ENCODE measurements at places on chromosomes 2 and 18.

DNA sequence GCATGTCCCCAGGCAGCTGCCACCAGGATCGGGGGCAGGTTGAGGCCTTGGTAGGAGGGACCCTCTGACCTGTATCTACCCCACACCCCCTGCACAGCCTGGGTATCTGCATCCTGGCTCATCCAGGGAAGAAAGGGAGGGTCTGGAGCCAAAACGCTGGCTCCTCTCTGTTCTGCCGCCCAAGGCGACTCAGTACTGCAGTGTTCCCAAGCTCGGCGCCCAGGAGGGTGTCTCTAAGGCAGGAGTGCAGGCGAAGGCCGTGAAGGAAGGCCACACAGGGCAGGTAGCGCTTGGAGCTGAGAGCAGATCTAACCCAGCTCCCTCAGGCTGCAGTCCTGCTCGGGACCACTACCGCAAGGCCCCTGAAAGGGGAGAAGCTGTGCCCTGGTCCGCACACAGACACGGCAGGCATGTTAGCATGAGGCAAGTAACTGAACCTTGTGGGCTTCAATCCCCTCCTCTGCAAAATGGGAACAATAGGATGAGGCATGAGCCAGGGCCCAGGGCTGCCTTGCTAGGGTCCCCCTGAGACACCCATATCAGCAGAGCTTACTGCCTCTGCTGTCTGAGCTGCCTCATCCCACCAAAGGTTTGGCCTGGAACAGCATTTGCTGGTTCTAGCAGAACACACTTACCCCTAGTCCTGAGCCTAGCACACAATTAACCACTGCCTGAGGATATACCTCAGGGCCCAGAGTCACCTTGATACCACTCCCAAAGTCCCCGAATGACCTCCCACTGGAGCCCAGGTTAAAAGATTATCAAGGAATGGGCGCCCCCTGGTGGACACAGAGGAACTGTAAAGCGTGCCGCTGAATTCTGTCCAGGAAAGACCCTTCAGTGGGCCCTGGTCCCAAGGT lies 6.5 kb downstream of the PTMA start:
- DNase-seq, result peak; percentile 69

GRCh38 chr2:150047620-150048222 lies 439.7 kb downstream of the RND3 start:
- DNase-seq, result no peak

DNA sequence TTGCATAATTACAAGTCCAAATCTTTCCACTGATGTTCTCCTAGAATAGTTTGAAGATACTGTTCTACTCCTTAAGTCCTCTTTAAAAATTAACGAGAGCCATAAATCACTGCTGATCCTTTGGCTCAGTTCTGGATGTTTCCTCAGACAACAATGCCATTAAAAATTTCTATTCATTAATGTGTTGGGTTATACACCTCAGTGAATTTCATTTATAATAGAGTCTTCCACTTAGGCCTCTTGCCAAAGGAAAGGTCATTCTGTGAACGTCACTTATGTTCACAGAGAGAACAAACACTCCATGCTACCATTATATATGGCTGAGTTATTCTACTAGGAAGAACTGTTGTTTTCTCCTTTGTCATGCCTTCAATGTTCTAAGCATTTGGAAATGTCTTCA lies 1472.3 kb upstream of the CELF4 start:
- no peak for DNase-seq

DNA sequence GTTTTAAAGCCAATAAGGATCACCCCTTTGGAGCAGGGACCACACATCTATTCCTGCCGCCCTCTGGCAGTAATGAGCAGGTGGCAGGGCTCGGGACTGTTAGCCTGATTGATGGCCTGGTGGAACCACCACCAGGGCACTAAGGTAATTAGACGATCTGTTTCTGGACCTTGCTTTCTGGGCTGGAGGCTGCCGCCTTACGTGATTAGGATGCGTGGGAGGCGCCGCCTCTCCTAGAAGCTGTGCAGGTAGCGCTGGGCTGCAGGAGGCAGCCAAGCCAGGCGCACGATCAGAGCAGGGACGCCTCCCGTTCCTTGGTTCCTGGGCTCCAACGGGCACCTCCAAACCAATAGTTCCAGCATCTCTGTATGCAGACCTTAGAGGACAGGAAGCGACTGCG lies 242.6 kb upstream of the RAB12 start:
- DNase-seq, result no peak

DNA sequence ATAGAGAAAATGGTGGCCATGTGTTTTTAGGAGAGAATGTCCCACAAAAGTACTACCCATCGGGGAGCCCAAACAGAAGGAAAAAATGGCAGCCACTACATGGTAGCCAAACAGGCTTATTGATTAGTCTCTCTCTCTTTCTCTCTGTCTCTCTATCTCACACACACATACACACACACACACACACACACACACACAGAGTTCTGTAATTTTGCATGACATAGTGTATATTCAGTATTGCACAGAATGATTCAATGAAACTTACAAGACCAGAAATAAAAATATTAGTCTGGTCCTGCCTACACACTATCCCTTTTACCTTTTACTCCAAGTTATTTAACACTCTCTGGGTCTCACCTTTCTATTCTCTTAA lies 124.8 kb upstream of the SLC39A10 start:
- DNase-seq, result no peak

DNA sequence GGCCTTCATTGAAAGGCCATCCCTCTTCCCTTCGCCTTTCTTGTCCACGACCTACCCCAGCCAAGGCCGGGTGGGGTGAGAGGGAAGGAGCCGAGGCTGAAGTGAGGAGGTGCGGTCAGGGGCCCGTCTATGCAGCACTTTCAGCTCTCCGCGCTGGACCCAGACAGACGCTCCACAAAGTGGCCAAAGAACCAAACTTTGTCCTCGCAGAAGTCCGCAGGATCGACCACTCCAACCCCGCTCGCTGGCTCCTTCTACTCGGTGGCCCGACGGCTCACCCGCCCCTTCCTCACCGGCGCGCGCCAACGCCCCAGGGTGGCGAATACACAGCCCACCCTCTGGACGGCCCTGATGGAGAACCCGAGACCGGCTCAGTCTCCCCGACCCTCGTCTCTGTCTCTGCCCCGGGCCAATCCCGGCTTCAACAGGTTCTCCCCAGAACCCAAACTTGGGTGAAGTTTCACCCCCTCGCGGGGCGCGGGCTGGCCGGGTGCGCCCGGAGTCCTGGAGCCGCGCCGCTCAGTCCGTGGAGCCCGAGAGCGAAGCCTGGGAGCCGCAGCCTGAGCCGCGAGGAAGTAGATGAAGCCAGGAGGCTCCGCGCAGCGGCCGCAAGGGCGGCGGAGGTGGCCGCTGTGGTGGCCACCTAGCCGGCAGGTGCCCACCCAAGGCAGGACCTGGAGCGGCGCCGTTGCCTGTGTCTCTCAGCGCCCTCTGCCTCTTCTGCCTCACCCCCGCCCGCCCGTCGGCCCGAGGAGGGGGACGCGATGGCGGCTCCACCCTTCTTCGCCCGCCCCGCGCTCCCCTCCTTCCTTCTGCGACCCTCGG lies 26.7 kb upstream of the ALPP start:
- no peak for DNase-seq

DNA sequence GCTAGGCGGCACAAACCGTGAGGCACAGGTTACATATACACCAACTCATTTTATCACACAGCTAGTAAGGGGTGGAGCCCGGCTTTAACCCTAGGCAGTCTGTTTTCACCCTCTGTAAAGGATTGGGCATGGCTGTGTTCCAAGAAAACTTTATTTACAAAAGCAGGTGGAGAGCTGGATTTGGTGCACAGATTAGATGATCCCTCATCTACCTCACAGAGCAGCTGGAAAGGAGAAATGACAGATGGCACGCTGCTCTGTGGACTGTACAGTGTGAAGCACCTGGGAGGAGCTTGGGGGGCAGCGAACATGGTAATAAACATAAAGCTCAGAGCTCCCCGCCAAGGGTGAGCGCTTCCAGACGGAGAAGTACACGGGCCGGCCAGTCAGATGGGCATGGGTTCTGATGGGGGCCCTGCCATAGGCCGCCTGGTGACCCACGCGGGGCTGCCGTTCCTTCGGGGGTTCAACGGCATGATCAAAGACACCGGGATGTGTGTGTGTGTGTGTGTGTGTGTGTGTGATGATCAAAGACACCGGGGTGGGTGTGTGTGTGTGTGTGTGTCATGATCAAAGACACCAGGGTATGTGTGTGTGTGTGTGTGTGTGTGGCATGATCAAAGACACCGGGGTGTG lies 862 bp upstream of the TMEM177 start:
- DNase-seq, result peak; percentile 46

- DNase-seq, result no peak
Observed at GRCh38 chr2:232058063-232058877, 96.8 kb downstream of the DIS3L2 start.

- no peak for DNase-seq
Observed at GRCh38 chr2:123840016-123840415, 185.1 kb upstream of the CNTNAP5 start.

DNA sequence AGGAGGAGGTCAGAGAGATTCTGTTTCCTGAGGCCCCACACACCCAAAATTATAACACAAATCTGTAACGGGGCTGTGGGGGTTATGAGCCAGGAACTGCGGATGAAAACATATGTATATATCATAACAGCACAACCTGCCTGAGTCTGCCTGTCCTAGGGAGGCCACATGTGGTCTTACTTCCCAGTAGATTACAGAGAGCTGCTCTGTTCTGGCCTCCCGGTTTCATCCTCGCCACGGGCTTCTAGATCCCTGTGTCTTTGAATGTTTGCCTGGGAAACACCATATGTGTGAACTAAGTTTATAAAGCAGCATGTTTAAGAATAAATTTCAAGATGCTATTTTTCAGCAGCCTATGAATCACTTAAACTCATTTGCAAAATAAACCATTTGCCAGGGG lies 124.0 kb downstream of the TMEM200C start:
- DNase-seq, result no peak

GRCh38 chr2:237708961-237709360 lies 81.6 kb downstream of the LRRFIP1 start:
- no peak for DNase-seq

- no peak for DNase-seq
Observed at GRCh38 chr18:78736015-78736690, 243.5 kb upstream of the SALL3 start.

DNA sequence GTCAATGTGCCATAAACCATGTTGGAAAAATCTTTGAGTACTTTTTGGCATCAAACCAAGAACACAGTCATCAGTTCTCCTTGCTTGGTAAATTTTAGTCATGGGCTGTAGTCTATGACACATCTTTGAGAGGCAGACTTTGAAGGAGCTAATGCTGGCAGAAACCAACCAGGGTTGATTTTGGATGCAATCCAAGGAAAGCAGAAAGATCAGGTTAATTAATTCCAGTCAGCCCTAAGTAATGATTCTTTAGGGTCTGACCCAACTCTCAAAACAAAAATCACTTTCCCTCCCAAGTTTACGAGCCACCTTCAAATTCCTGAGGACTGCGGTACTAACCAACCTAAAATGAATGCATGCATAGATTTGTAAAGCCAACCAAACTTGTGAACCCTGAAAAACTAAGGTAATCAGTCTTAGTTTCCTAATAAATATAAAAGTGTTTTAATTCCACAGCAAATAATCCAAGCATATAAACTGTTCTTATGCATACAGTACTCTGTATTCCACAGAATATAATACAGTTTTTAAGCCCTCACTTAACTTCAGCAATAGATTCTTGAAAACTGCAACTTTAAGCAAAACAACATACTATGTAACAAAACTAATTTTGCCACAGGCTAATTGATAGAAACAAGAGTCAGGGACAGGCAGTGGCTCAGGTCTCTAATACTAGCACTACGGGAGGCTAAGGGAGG lies 22.0 kb downstream of the AP1S3 start:
- DNase-seq, result peak; percentile 69

- no peak for DNase-seq
Observed at GRCh38 chr2:241863536-241863954, 4.9 kb upstream of the PDCD1 start.

DNA sequence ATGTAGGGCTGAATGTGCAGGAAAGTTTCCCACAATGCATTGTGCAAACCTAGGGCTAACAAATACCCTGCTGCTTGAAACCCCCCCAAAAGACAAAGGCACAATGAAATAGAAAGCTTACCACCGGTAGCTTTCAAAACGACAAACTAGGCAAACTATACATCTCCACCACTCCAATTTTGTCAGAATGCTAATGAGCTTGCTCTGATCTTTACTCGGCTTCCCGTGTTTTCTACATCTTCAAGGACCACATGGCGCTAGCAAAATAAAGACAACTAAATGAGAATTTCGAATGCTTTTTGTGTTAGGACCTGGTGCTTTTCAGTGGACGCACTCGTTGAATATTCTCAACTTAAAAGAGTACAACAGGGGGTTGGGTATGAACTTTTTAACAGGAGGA lies 37.2 kb upstream of the OTX1 start:
- no peak for DNase-seq

- no peak for DNase-seq
Observed at GRCh38 chr18:35348001-35348400, 3.8 kb upstream of the ZNF24 start.

DNA sequence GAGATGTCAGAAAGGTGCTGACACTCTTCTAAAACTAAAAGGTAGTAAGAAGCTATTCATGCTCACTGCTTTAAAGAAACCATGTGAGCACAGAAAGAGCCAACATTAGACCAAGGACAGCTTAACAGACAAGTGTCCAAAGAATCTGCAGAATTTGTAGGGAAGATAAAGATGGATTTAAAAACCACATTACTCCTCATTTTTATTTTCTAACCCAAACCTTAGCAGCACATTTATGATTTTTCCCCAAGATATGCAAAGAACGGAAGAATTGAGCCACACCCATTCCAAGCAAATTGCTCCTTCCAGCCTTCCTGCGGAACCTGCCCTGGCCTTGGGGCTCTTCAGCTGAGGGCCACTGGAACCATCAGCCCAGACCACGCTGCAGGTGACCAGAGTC lies 26.9 kb downstream of the MBP start:
- DNase-seq, result no peak

DNA sequence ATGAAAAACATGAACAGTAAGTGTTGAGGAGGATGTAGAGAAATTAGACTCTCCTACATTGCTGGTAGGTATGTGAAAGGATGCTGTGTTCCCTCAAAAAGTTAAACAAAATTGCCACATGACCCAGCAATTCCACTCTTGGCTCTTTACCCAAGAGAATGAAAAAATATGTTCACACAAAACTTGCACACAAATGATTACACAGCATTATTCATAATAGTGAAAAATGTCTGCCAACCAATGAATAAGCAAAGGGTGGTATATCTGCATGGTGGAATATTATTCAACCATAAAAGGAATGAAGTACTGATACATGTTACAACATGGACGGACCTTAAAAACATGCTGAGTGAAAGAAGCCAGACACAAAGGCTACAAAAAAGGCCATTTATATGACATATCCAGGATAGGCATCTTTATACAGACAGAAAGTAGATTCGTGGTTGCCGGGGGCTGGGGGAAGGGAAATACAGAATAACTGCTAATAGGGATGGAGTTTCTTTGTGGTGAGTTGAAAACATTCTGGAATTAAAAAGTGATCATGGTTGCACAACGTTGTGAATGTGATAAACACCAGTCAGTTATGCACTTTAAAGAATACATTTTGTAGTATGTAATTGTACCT lies 85.4 kb upstream of the MYO3B start:
- no peak for DNase-seq

- no peak for DNase-seq
Observed at GRCh38 chr2:216571178-216571908, 61.9 kb upstream of the IGFBP2 start.

Data from LoVo (cell line).